ENCODE measurements at places on chromosomes 6 and 20. TPM values are rescaled to one million over a fixed set of nuclear protein-coding genes. Genes with fewer than 3 reads are reported as not detected.

DNA sequence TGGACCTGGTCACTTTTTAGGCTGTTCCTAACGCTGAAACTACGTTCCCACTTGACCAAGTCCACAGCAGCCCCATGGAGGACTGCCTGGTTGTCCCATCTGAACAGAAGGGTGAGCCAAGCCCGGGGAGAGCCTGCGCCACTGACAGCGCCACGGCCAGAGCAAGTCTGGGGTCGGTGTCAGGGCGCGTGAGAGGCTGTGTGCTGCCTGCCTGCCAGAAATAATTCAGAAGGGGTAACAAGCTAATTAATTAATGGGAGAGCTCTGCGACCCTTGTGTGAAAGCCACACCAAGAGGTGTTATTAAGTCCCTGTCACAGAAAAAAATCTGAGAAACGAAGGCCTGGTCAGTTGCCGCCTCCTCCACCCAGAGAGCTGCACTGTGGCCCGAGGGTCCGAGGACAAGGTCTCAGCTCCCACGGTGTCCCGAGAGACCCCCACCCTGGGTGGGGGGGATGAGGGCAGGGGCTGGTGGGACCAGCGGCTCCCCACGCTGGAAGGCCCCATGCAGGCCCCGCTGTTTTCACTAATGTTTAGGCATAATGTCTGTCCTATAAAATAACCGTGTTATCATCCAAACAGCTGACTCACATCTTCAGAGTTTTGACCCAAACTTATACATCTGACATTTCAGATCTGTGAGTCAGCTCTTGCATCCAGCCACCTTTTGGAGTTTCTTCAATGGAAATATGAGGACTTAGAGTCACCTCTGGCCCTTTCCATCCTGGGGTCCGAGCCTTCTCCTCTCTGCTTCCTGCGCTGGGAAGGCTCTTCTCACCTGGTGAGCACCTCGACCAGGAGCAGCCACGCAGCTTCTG, 58.5 kb downstream of the DLL1 start:
- no peaks in the 10 kb centered on the region for H3K36me3 ChIP-seq
- no peak overlapping the region for H3K4me3 ChIP-seq
- no peaks in the 10 kb centered on the region for H3K27me3 ChIP-seq
- no peak overlapping the region for H3K27ac ChIP-seq

Gene BTN3A1
- 6.1 TPM for total RNA-seq

- no peak for DNase-seq
- no peak overlapping the region for H3K27ac ChIP-seq
- H3K4me3 ChIP-seq = no peak overlapping the region
- no peaks in the 10 kb centered on the region for H3K36me3 ChIP-seq
- peaks cover 10% of the 10 kb centered on the region for H3K4me1 ChIP-seq
These were observed 3.2 kb downstream of the TNFRSF6B start for GRCh38 chr20:63699466-63700198.

- no peak overlapping the region for H3K27ac ChIP-seq
- no peaks in the 10 kb centered on the region for H3K4me1 ChIP-seq
- H3K36me3 ChIP-seq = no peaks in the 10 kb centered on the region
- no peak for DNase-seq
These were observed 171.1 kb downstream of the DHX35 start for GRCh38 chr20:39133201-39133600.

Gene DEFB112
- total RNA-seq = not detected

GRCh38 chr20:63443606-63444395, 28.7 kb downstream of the KCNQ2 start:
- no peak overlapping the region for H3K27ac ChIP-seq
- peaks cover 3% of the 10 kb centered on the region for H3K27me3 ChIP-seq
- no peak overlapping the region for H3K4me3 ChIP-seq
- no peaks in the 10 kb centered on the region for H3K36me3 ChIP-seq

DNA sequence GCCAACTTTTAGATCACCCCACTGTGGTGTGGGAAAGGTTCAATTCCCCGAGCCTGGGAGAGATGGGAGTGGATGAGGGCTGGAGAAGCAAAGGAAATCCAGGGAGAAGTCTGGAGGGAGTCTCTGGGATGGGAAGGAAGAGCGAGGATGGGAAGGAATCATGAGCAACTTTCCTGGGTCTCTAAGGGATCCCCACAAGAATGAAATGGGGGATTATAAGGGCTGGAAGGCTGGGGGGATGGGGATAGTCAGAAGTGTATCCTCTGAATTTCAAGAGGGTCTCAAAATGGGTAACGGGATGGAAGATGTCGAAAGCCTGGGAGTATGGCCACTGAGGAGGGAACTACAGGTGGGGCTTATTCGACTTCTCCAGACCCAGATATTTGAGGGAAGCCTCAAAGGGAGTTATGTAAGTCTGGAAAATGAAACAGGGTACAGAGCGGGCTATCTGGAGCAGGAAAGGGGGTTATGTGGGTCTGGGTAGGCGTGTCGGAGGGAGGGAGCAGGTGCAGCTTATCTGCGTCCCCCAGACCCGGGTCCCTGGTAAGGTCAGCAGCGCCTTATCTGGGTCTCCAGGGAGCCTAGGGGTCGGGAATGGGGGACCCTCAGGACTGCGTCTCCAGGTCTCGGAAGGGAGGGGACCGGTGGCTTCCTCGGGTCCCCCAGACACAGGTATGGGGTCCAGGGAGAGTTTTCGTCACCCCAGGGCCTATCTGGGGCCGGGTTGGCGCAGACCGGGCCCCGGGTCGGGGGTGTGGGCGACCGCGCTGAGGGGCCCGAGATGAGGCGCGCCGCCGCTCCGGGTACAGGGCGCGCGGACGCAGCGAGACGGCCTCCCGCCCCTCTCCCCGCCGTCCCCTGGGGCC, 550 bp downstream of the PLAGL2 start:
- peaks cover 55% of the 10 kb centered on the region for H3K4me1 ChIP-seq
- no peaks in the 10 kb centered on the region for H3K36me3 ChIP-seq
- H3K4me3 ChIP-seq = peak overlapping the region; percentile 65
- H3K27me3 ChIP-seq = no peaks in the 10 kb centered on the region
- peak; percentile 69 for DNase-seq

DNA sequence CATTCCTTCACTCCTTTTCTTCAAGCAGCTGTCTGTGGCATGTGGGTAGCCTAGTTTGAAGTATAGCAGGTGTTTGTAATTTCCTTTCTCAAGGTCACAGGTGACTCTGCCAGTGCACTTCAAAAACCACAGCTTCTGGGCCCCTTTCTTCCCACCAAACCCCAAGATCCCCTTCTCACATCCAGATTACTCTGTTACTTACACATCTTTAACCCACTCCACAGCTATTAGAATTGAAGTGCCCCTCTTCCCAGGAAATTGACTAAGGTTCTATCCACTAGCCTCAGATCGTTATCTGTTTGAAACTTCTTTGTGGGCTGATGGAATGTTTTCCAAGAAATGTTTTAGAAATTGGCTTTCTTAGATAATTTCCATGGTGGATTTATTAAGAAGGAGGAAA, 150.8 kb downstream of the AHI1 start:
- H3K27ac ChIP-seq = no peak overlapping the region
- DNase-seq = no peak
- H3K4me1 ChIP-seq = no peaks in the 10 kb centered on the region

DNA sequence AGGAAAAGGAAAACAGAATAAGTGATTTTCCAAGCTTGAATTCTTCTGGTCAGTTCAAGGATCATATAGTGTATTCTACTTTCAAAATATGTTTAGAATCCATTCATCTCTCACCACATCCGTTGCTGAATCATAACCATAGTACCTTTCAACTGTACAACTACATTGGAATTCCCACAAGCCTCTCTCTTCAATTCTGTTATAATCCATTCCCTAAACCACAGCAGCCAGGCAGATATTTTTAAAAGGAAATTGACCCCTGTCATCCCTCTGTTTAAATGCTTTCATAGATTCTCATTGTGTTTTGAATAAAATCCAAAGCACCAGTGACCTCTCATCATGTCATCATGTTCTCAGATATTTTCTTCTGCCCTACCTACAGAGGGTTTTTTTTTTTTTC, 412.7 kb downstream of the GRIK2 start:
- no peak overlapping the region for H3K27ac ChIP-seq

Gene EEF1A2
- 0.05 TPM for total RNA-seq

- no peak overlapping the region for H3K27ac ChIP-seq
- no peaks in the 10 kb centered on the region for H3K4me1 ChIP-seq
- no peak for DNase-seq
- no peaks in the 10 kb centered on the region for H3K27me3 ChIP-seq
- H3K4me3 ChIP-seq = no peak overlapping the region
These were observed 497.8 kb upstream of the ARID1B start for GRCh38 chr6:156279261-156279969.

Gene VIP
- total RNA-seq = 0.33 TPM

DNA sequence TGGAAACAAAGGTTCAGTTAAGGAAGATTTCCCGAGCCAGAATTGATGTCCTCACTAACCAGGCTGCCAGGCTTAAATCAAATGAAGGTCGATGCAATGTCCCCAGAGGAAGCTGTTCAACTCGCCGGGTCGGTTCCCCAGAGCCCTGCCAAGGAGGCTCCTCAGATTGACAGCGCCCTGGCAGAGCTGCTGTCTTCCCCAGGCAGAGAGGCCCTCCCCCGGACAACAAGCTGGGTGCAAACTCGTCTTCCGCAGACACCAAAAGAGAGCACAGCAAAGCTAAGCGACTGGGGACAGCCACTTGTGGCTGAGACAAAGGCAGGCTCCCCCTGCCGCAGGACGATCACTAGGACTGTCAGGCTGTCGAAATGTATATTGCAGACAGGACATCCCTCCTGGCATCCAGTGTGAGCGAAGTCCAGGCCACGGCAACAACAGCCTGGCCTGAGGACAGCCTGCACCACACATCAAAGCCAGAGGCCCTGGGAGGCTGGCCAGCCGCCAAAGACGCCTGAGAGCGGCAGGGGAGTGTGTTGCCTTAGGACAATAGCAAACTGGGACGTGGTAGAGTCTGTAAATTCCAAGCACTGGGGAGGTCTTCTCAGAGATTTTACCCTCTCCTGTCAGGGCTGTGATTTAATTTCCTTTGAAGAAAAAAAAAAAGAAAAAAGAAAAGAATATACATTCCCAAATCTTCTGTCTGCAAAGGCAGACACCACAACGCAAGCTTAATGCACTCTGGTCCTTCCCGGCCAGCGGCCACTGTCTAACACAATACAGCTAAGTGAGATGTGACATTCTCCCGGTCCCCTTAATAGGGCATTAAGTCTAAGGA, 99.1 kb downstream of the HIVEP2 start:
- H3K27ac ChIP-seq = peak overlapping the region; percentile 78
- peaks cover 4% of the 10 kb centered on the region for H3K4me1 ChIP-seq
- H3K27me3 ChIP-seq = no peaks in the 10 kb centered on the region
- H3K4me3 ChIP-seq = no peak overlapping the region
- no peaks in the 10 kb centered on the region for H3K36me3 ChIP-seq
- DNase-seq = peak; percentile 78

DNA sequence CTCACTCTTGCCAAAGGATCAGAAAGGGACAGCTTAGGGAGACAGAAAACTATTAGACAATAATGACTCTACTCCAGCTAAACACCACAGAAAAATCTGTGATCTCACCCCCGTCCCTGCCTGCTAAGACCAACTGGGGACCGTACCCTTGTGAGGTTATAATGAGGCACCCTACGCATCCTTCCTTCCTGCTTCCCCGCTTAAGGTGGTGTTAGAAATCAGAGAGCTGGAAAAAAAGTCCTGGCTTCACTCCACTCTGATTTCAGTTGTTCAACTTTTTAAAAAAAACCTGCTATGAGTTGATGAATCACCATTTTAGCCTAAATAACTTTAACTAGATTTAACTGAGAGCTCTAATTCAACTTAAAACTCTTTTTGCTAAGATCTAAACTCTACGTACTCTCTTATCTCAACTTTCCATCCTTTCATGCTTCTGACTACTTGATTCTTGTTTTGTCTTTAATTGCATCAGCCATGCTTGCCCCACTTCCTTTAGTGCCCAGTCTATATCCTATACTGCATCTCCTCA, 35.8 kb upstream of the TMEM14A start:
- no peak for DNase-seq
- no peaks in the 10 kb centered on the region for H3K36me3 ChIP-seq
- no peak overlapping the region for H3K4me3 ChIP-seq

DNA sequence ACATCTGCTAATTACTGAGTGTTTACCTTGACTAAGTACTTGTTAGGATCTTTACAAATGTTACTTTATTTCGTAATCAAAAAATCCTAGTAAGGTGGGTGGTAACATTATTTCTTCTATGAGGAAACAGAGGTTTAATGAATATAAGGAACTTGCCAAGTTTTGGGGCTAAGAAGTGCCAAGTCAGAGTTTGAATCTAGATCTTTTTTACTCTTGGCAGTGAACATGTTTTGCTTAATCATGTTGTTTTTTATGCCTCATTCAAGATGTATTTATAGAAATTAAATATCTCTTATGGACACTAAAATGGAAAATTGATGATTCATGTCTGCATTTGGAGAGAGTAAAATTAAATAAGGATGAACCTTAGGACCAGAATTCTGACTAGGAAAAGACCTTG, 393.7 kb downstream of the UTRN start:
- no peak for DNase-seq
- H3K27ac ChIP-seq = no peak overlapping the region
- no peaks in the 10 kb centered on the region for H3K4me1 ChIP-seq

DNA sequence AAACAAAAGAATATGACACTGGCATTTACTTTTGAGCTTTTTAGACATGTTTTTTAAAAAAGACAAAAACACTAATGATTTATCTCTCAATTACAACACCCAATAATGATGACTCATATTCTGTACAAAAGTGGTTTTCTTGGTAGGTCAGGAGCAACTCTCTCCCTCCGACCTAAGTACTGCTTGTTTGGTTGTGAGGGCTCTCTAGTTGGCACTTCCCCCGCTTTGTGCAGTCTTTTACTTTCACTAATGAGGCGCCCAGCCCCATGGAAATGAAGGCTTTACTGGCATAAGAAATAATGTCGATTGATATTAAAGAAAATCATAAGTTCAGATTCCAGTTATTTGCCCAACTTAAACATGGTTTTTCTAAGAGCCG, 1.3 kb downstream of the KPNA5 start:
- no peak for DNase-seq
- peaks cover 5% of the 10 kb centered on the region for H3K4me1 ChIP-seq
- no peak overlapping the region for H3K27ac ChIP-seq
- peak overlapping the region; percentile 4 for H3K4me3 ChIP-seq
- no peaks in the 10 kb centered on the region for H3K36me3 ChIP-seq

GRCh38 chr6:46849361-46849690, 56.1 kb downstream of the MEP1A start:
- H3K4me1 ChIP-seq = peaks cover 4% of the 10 kb centered on the region
- no peaks in the 10 kb centered on the region for H3K36me3 ChIP-seq
- H3K4me3 ChIP-seq = no peak overlapping the region
- H3K27me3 ChIP-seq = no peaks in the 10 kb centered on the region

Gene ZNF334
- total RNA-seq = 3.3 TPM

GRCh38 chr20:18588574-18588933, 700 bp downstream of the DTD1 start:
- peak overlapping the region; percentile 93 for H3K4me3 ChIP-seq
- no peak for DNase-seq
- H3K27ac ChIP-seq = peak overlapping the region; percentile 33
- peaks cover 5% of the 10 kb centered on the region for H3K4me1 ChIP-seq
- H3K27me3 ChIP-seq = no peaks in the 10 kb centered on the region
- no peaks in the 10 kb centered on the region for H3K36me3 ChIP-seq

DNA sequence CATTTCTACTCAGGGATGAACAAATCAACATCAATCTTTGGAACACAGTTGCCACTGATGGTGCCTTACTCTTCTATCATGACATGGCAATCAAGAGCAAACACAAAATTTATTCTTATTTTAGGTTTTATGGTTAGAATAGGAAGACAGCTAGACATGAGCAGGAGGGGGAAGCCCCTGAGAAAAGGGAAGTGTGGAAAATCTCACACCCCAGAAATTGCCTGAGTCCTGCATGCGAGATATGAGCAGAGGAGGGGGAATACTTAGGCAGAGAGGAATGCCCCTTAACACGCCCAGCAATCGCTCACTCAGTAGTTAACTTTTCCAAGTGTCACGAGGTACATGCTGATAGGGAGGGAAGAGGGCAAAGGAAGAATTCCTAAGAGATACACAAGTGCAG, 79.3 kb downstream of the PLG start:
- H3K27ac ChIP-seq = no peak overlapping the region
- no peak overlapping the region for H3K4me3 ChIP-seq
- H3K27me3 ChIP-seq = no peaks in the 10 kb centered on the region

Measured in liver (tissue), 10 donors.